ENCODE measurements at places on chromosomes 12 and 14.

DNA sequence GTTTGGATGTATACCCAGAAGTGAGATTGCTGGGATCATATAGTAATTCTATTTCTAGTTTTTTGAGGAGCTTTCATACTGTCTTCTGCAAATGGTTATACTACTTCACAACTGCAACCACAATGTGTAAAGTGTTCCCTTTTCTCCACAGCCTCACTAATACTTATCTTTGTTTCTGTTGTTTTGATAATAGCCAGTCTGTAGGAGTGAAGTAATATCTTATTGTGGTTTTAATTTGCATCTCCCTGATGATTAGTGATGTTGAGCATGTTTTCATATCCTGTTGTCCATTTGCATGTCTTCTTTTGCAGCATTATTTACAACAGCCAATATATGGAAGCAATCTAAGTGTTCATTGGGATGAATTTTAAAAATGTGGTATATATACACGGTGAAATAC is 29.9 kb downstream of the GABARAPL1 start:
- ATAC-seq: no peak

DNA sequence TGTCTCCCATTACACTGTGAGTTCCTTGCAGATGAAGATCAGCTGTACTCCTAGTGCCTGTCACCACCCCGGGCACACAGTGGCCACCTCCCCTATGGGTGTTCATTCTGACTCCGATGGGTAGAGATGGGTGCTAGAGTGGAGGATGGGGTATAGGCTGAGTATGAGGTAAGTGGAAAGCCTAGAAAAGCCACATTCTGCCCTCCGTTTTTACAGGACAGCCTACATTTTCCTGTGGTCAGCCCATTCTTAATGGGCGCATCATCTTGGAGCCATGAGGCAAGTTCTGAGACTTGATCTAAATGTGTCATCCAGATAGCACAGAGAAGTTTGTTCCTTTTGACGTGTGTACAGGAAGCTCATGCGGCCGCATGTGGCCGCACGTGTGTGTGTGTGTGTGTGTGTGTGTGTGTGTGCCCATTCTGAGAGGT is 166.7 kb upstream of the HIF1A start:
- ATAC-seq: peak; percentile 63

DNA sequence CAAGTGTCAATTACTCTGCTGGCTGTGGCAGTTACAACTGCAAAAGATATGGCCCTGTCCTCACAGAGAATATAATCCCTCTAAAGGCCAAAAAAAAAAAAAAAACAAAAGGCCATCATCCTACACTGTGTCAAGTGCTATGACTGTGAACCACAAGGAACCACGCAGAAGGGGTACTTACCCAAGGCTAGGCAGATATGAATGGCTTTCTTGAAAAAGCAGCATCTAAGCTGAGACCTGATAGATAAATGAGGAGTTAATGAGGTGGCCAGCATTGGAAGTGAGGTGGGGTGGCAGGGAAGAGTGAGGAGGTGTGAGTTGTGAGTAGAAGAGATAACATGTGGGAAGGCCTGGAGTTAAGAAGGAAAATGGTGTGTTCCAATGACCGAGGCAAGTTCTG is 16.4 kb upstream of the IL22 start:
- ATAC-seq: peak; percentile 64

- ATAC-seq: no peak
These were observed 19.5 kb downstream of the MAPK1IP1L start for GRCh38 chr14:55070981-55071411.

GRCh38 chr14:104436741-104437701 is 142.5 kb upstream of the C14orf180 start:
- ATAC-seq: no peak

- no peak for ATAC-seq
These were observed 153.9 kb downstream of the KIF26A start for GRCh38 chr14:104292084-104292970.

DNA sequence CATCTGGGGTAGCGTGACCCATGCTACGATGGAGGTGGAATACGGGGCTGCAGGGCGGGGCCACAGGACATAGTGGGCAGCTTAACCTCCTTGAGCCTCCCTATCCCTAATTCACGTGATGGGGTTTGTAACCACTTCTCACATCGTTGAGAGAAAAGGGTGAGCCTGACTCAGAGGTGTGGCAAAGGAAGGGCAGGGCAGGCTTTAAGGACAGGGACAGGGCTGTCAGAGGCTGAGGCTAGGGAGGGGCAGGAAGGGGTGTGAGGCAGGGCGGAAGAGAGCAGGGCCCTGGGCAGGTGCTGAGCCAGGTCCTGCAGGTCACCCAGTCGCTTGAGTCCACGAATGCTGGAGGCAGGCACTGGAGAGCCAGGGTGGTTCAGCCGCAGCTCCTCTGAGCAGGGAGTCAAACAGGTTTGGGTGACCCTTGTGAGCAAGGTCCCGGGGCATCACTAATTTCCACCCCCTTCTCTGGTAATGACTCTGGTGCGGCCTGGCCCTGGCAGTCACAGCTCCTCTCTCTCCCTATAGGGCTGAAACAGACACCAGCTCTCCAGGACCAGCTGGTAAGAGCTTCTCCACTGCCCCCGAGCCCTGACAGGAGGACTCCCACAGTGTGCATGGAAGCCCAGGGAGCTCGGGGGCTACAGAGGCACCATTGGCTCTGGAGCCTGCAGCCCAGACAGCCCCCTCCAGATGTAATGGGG is 7.5 kb upstream of the AQP2 start:
- peak; percentile 51 for ATAC-seq

DNA sequence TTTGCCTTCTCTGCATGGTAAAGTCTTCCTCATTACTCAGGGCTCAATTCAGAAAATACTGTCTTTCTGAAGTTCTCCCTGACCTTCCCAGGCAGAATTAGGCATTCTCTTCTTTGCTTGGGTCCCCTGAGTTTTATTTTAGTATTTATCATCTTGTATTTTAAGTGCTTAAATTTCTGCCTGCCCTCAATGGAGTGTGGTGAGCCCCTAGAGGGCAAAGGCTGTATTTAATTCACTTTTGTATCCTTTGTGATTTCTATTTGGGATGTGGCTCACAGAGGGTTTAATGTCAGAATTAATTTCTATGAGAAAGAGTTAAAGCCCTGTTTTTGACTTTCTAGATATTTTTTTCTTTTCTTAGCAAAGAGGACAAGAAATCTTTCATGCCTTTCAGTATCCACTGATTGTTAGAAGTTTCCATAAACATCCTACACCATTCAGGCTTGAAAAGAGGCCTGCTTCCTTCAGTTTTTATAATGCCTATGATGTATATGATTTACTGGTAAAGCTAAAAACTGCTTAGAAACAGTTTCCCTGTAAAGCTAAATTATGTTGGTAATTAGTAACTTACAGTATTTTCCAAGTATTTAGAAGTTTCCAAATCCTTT is 55.6 kb upstream of the PTPRB start:
- no peak for ATAC-seq

DNA sequence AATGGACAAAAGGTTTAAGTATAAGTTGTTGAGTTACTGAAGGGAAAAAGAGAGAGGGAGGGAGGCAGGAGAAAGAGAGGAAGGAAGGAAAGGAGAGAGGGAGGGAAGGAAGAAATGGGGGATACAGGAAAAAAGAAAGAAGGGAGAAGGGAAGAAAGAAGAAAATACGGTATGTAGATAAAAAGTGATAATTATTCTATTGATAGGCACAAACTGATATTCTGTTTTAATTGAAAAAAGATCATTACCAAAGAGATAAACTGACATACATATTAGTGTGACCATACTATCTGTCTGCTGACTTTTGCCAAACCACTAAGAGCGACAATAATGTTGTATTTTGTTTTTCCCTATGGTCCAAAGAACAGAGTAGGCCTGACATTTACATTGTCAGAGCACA is 154.5 kb downstream of the LRFN5 start:
- no peak for ATAC-seq

GRCh38 chr12:28059668-28060067 is 87.1 kb upstream of the PTHLH start:
- ATAC-seq: no peak

DNA sequence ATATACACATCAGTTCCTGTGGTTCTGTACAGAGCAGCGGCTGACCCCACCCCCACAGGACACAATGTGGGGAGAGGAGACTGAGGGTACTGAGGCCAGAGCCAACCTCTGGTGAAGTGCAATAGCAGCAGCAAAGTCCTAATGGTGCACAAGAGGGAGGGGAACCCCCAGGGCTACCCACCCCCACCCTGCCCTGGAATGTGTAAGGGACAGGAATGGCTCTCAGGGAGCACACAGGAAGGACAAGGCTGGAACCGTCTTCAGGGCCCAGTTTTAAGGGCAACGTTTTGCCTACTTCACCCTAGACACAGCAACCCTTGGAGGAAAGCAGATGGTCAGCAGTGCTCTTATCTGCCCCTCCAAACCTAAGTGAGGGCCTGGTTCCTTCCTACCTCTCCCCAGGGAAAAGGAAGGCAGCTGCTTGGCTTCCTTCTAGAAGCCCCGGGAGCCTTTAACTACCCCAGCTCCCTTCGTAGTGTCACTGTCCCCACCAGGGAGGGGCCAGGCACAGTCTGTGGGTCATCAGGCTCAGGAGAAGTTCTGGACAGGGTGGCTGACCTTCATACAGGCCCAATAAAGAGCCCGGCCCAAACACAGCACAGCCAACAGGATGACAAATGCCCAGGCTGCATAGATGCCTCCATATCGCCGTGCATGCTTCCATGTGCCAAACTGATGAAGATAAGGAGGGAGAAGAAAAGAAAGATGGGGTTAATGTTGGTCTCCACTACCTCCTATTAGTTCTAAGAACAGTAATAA is 3.0 kb downstream of the PIP4P1 start:
- ATAC-seq: no peak

GRCh38 chr14:72850360-72850759 is 43.5 kb downstream of the DPF3 start:
- ATAC-seq: no peak

DNA sequence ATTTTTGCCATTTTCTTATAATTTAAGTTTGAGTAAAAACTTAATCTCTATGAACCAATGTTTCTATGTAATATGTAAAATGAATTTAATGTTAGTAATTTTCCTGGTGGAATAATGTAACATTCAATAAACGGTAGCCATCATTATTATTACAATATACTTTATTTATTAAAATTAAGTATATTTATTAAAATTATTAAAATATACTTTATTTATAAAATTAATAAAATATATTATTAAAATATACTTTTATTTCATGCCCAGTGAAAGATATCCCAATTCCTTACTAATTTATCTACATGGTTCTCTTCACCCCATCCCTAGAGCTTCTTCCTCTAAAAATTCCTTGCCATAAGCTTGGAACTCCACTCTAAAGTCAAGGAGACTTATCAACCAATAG is 2.5 kb downstream of the CAPS2 start:
- ATAC-seq: no peak

- no peak for ATAC-seq
These were observed 4.5 kb downstream of the USP15 start for GRCh38 chr12:62264706-62265105.

DNA sequence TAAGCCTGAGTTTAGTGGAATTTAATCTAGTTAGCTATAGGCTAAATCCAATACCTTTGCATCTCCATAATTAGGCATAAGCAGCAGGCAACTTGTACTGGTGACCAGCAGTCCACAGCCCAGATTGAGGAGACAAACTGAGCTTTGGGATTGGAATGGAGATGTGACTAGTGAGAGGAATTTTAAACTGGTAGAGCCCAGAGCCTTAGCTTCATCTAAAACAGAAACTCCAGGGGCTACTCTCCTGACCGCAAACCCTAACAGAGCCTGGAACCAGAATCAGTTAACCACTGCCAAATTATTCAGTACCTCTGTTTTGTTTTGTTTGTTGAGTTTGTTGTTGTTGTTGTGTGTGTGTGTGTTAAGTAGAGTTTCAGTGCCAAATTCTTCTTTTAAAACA is 53.2 kb downstream of the TSPAN19 start:
- ATAC-seq: no peak

GRCh38 chr12:25942709-25943108 is 15.8 kb upstream of the RASSF8 start:
- ATAC-seq: no peak
